Stimulated activated CD4-positive, alpha-beta T cell treated with anti-CD3 and anti-CD28 coated beads, TNF-alpha, amount 100 ng/mL, for 4 hours (primary cell): ENCODE measurements at places on chromosomes 4 and X.

DNA sequence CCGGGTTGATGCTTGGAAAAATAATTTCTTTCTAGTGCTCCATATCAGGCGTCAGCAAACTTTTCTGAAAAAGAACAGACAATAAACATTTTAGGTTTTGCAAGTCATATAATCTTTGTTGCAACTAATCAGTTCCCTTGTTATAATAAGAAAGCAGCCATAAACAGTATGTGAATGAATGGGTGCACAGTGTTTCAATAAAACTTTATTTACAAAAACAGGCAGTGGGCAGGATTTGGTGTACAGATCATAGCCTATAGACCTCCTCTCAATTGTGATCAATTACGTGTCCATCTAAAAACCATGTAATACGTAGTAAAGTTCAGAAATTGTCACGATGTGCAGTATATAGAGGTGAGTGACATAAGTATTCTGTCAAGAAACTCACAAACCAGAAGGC lies 143.4 kb downstream of the AREG start:
- no peak for DNase-seq

DNA sequence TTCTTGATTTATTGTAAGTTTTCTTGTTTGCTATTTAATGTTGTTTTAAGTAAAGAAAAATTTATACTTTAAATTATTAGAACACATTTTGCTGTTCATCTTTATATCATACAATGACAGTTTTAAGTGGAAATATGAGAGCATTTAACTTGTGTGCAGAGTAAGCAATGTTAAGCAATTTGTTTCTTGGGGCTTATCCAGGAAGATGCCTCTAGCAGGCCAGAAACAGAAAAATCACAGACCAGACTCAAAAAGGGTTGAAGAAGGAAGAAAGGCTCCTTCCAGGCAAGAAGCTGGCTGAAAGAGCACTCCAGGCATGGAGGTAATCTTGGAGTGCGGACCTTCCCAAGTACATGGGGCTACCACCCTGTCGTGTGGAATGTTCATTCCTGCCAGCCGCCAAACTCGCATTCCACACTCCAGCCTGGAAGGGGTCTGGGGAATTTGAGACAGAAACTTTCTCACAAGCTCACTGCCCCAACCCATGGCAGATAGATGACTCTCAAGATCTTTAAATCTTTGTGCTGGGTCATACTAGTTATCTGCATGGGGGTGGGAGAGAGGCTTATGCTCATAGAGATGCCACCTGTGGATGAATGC lies 1521.3 kb upstream of the AGA start:
- no peak for DNase-seq

GRCh38 chr4:117898496-117898895 lies 135.8 kb upstream of the NDST3 start:
- DNase-seq, result no peak

DNA sequence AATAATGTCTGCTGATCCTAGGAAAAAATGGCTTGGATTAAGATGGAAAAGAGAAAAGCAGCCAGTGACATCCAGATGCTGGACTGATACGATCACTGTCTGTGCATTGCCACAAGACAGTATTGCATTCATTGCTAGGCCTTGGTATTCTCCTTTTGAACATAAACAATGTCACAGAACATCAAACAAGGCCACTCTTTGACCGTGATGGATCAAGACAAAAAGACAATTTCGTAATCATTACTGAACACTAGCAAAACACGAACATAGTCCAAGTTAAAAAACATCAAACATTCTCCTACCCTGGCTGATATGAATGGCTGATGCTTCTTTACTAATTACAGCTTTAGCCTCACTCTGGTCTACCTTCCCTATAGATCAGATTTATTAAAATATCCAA lies 374.1 kb upstream of the CXorf51B start:
- no peak for DNase-seq

GRCh38 chr4:159220353-159220752 lies 117.5 kb downstream of the RAPGEF2 start:
- no peak for DNase-seq

DNA sequence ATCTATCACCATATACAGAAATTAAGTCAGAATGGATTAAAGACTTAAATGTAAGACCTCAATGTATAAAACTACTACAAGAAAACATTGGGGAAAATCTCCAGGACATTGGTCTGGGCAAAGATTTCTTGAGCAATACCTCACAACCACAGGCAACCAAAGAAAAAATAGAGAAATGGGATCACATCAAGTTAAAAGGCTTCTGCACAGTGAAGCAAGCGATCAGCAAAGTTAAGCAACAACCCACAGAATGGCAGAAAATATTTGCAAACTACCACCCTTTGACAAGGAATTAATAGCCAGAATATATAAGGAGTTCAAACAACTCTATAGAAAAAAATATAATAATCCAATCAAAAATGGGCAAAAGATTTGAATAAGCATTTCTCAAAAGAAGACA lies 236.9 kb upstream of the EMCN start:
- no peak for DNase-seq

DNA sequence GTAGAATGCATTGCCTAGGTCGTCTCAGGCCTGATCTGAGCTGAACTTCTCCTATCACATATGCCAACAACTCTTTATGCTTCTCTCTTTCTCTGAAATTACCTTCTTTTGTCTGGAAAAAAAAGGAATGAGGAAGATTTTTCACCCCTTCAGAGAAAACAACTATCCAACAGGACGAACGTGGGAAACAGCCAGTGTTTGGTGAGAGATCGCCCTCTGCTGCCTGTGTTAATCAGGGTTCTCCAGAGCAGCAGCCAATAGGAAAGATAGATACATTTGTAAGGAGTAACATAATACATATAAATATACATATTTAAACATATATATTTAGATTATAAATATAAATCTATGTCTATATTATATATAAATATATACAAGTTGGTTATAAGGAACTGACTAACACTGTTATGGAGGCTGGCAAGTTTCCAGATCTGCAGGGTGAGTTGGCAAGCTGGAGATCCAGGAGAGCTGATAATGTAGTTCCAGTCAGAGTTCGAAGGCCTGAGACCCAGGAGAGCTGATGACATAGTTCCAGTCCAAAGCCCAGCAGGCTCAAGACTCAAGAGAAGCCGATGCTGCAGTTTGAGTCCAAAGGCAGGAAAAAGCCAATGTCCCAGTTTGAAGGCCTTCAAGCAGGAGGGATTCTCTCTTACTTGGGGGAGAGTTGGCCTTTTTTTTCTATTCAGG lies 13.3 kb downstream of the CETN2 start:
- DNase-seq, result no peak

DNA sequence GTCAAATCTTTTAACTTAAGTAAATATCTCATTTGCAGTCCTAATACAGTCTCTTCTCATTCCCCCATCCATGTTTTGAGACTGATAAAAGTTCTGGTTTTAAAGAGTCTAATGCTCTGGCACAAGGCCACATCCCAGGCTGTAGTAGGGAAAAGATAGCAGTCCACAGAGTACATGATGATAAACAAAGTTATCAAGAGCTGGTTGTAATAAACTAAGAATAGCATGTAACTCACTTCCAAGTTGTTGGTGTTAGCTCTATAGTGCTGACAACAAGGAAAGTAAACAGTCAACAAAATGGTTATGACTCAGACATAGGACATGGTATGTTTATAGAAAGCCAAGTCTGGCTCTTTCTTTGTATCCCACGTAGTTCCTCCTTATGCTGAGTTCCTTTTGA lies 21.8 kb upstream of the AREG start:
- DNase-seq, result no peak

- no peak for DNase-seq
Measured at GRCh38 chr4:122252584-122252983, 100.5 kb downstream of the BLTP1 start.

GRCh38 chrX:17697191-17697590 lies 40.1 kb upstream of the SCML1 start:
- no peak for DNase-seq

DNA sequence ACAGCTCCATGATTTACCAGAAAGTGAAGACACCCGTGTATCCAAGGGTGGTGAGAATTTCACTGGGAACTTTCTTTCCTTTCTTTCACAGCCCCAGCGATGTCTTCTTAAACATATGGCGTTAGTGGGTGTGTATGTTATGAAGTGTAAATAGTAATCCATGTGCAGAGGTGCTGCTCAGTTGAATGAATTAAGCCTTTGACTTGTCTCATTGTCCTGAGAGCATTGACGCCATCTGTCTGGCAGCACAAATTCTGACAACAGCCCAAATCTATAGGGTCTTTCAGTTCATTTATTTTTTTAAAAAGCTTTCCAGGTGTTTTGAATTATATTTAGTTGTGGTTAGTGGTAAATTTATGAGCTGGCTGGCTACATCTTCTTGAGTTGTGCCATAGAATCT lies 69.4 kb downstream of the CLCN5 start:
- no peak for DNase-seq

GRCh38 chr4:128980816-128981326 lies 112.5 kb downstream of the SCLT1 start:
- no peak for DNase-seq

DNA sequence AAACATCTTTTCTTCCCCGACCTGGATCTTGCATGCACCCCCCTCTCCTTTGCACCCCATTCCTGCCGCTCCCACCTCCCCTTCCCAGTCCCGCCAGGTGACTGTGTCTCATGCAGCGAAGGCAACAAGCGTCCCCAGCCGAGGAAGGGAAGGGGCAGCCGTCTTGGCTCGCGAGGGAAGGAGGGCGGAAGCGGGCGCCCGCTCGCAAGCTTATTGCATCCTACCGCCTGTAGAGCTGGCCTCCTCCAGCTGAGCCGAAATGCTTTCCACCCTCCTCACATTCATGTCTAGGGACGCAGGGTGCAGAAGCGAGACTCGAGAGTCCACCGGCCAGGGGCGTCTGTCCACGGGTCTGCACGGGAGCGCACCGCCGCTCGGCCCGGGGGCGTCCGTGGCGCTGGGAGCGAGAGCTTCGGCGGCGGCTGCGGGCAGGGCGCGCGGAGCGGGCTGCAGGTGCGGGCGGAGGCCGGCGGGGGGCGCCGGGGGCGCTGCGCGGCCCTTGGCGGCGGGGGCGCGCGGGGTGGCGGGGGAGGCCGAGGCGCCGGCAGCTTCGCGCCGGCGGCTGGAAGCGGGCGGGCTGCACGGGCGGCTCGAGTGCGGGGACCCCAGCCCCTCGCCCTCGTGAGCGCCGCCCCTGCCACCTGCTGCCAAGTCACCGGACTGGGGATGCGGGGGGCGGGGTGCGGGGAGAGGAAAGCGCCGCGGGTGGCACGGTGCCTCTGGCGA lies at the start of gene KCNIP4:
Gene KCNIP4 (minus strand): TSS at position 426 of the 726 bp plus-strand sequence.
- DNase-seq, result no peak

DNA sequence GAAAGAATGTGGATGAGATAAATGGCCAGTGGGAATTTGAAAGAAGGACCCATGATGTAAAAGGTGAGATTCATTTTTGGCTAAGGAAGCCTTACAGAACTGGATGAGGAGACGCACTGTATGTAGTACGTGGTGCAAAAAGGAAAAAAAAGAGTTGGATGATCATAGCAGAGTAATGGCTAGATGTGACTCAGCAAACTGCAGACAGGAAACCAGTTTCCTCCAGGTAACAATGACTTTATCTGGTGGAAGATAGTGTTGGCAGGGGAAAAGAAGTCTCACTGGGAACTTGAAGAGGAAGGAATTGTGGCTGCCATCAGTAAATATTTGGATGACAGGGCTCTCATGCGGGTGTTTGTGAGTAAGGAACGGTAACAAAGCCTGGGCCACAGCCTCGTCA lies 243.2 kb downstream of the CPE start:
- no peak for DNase-seq

- DNase-seq, result no peak
Measured at GRCh38 chrX:139850968-139851367, 81.9 kb downstream of the ATP11C start.

GRCh38 chr4:52701207-52701606 lies 42.1 kb upstream of the USP46 start:
- no peak for DNase-seq
